Left ventricle myocardium superior (tissue), 1 donor: ENCODE measurements at places on chromosomes 1 and 21. TPM values are rescaled to one million over a fixed set of nuclear protein-coding genes. Genes with fewer than 3 reads are reported as not detected.
A peak's percentile ranks its signal among the peaks of the same experiment; 100 is the strongest.

The PDC gene
- not detected for total RNA-seq

The PPIAL4G gene
- not detected for total RNA-seq

The FAM131C gene
- total RNA-seq = 3.7 TPM

The CCDC185 gene
- total RNA-seq = not detected

DNA sequence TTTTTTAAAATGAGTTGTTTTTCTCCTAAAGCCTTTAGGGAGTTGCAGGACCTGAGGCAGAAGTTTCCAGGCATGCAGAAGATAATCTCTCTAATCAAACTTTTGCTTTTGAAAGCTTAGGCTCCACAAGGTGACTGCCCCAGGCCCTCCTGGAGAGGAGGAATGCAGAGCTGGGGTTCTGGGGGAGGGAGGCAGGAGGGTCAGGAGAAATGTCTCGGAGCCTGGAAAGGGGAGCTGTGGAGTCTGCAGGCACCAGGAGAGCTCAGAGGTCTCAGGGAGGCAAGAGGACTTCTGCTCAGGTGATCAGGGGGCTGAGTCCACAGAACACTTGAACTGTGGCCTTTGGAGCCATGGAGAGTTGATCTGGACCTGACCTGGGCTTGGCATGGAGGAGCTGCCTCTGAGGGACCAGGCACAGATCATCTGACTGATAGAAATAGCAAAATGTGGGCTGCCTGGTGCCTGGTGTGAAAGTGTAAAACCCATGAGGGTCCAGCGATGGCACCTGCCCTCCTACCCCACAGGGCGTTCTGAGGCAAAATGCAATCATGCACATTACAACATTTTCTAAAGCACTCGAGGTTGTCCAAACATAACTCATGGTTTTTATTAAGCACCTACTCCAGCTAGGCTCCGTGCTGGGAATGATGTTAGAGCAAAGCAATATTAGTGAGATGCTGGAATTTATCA is 10.0 kb upstream of the ABCG1 start:
- DNase-seq = no peak

GRCh38 chr1:150552128-150552910 is 3.1 kb downstream of the ADAMTSL4 start:
- DNase-seq = peak; percentile 87

DNA sequence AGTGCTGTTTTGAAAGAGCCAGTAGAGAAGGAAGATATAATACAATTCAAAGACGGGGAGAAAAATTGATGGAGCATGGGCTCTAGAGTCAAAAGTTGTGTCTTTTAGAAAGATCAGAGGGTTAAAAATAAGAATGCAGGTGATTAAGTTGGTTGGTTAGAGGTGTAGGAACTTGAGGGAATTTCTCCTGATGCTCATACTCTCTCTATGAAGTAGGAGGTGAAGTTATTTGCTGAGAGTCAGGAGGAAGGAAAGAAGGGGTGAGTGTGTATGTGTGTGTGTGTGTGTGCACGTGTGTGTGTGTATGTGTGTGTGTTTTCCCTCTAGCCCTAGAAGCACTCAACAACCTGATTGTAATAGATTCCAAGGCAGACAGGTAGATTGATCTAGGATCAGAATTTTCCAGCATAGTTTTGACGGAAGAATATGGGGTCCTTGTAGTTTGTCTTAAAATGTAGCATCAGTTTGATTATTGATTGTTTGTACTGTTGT is 88.3 kb upstream of the MACF1 start:
- DNase-seq = no peak

DNA sequence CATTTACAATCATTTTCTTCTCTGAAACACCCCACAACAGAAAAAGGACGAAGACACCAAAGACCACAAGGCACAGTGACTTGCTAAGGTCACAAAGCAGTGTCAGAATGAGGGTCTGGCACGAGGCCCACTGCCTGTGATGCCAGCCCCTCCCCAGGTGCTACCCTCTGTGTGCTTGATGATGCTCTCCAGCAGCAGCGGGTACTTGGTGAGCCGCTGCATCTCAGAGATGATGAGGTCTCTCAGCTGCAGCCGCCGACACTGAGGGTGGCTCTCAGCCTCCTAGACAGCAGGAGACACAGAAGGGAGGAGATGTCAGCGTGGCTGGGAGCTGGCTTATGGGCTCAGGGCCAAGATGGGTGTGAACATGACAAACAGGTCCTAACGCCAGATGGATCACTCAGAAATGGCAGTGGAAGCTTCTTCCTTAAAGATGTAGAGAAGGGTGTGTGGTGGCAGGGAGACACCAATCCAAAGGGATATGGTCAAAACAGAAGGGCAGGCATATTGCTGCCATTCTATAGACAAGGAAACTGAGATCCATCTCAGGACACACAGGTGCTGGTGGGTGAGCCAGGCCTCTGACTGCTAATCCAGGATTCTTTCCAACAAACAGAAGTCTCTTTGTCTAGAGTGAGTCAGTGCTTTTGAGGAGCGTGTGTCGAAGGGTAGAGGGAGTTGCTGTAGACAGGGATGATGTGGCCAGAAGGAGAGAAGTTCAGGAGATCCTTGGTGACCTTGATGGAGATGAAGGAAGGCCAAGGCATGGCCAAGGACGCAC is 25.6 kb downstream of the LRRC71 start:
- no peak for DNase-seq

DNA sequence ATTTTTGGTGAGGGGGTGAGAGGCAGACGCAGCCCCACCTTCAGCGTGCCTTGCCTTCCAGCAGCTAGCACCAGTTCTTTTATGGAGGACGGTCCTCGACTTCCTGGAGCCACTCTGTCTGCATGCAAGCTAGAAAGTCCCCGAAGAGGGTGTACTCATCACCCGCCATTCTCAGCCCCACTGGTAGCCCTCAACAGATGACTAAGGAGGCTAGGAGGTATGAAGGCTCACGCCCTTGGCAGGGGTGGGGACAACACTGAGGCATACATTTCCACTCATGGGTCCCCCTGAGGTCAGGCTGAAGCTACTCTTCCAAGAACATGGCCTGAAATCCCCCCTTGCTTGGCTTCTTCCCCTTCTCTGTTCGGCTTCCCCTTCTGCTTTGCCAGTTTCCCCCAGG is 8.9 kb upstream of the PTPRF start:
- DNase-seq = no peak

GRCh38 chr1:222546548-222547259 is 1.2 kb downstream of the HHIPL2 start:
- DNase-seq = no peak

DNA sequence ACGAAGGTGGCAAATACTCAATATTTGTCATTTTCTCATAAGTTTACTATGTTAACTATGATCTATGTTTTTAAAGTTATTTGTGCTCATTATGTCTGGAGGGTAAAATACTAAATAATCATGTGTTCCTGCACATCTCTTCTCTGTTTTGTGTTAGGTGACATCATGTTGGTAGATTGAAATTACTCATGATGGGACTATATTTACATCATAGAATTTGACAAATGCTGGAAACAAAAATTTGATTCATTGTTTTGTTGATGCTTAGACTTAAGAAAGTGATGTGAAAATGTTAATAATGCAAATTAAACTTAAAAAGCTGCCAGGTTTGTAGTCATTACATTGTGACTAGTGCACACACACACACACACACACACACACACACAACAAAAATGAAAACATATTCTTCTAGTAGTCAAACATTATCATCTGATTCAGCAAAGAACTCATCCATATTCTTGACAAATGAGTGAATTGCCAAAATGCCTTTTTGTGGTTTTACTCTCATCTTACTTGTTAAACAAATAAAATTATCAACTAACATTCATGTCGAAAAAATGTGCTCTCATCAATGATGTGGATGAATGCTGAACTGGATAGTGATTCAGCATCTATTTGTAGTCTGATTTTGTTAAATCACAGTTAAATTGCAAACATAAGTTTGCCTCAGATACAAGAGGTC is 870.7 kb downstream of the BRINP3 start:
- no peak for DNase-seq

DNA sequence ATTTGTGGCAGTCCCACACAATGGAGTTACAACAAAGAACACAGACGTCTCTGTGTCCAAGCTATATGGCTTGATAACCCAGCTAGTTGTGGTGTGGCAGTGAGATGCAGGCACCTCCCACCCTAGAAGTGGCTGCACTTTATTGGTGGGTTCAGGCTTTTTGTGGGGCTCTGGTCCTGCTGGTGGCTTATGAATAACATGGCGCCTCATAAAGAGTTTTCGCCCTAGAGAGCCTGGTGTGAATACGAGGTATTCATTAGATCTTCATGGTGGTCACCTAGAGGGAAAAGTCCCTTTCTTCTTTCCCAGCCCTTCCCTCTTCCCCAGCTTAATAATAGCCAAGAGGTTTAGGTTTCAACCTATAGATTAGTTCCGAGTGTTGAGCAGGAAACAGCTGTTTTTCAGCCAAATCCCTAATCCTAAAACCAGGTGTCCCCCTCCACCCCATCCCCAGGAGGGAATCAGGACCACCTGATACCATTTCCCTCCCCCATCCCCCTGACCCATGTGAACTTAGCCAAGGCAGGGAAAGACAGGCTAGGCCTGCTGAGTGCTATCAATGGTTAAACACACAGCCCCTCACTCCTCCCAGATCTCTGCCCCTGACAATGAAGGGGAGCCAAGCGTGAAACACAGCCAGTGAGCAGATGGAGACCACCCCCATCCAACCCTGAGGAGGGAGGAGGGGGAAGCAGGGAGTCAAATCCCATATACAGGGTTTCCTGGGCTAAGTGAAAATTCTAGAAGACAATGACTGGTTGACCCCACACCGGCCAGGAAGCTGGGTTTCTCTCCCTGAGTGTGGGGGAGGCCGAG is 58.2 kb downstream of the NFASC start:
- no peak for DNase-seq

DNA sequence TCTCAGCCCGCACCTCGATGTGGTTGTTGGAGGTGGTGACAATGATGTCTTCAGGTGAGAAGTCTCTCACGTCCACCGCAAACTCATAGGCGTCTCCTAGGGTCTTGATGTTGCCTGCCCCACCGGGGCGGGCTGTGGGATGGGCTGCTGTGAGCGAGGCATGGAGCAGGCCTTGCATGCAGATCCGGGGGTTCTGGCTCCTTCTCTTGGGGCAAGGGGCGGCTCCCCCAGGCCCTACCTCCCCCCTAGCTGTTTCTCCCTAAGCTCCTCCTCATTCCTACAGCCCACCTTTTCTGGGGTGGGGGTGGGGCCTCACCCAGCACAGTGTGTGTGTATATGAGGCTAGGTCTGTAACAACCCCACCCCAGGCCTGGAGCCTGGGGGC is 775 bp downstream of the HSPB7 start:
- DNase-seq = no peak

GRCh38 chr1:210940081-210940617 is 193.8 kb downstream of the KCNH1 start:
- DNase-seq = no peak

- no peak for DNase-seq
Observed at GRCh38 chr21:20856926-20857325, 141.3 kb upstream of the NCAM2 start.

DNA sequence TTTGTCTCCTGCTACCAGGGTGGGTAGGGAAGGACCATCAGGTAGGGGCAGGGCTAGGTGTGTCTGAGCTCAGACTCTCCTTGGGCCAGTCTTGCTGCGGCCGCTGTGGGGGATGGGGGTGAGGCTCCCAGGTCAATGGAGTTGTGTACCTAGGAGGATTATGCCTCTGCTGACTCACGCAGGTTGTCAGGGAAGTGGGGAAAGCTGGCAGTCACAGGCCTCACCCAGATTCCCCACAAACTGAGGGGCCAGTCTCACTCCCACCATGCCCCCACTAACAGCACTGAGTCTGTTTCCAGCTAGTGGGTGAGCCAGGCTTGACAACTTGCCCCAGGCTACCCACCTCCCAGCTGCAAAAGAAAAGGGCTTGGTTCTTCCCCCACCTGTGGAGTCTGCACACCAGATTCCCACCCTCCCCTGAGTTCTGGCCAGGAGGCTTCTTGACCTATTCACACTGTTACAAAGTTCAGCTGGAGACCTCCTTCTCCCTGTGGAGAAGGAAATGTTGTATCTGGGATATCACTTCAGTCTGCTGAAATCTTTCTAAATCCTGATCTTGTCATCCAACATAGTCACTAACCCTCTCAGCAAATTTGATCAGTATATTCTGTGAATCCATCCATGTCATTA is 69.2 kb upstream of the GJA8 start:
- no peak for DNase-seq

DNA sequence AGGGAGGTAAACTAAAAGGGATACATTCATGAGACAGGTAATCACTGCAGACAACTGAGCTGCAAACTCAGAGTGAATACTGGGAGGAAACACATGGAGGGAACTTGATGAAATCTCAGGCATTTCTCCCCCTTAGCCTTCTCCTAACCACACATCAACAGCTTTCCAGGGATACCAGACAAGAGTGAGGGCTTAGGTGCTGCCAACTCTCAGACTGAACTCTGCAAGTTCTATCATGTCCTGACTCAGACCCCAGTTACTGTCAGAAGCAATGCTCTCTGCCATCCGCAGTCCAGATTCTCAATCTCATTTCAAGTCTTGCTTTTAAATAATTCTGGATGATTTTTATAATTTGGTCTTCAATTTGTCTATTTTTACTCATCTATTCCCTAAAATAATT is 267.3 kb downstream of the LTN1 start:
- DNase-seq = no peak

GRCh38 chr1:14897997-14898645 is 255.4 kb upstream of the TMEM51 start:
- DNase-seq = no peak

- peak; percentile 87 for DNase-seq
Observed at GRCh38 chr1:208093754-208094719, 150.1 kb downstream of the PLXNA2 start.

DNA sequence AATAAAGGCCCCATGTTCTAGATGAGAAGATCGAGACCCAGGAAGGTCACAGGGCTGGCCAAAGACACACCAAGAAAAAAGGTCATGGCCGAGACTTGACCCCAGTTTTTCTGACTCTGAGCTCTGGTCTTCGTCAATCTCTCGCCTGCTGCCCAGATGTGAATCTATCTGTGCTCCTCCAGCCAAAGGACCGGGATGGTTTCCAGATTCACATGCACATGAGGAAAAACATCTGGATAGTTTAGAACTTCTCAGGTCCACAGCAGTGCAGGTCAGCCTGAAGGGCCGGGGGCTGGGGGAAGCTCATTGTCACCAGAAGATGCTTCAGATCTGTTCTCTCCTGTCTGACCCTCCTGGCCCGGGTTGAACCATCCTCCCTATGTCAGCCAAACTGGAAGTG is 49.0 kb downstream of the KCNN3 start:
- DNase-seq = peak; percentile 62

DNA sequence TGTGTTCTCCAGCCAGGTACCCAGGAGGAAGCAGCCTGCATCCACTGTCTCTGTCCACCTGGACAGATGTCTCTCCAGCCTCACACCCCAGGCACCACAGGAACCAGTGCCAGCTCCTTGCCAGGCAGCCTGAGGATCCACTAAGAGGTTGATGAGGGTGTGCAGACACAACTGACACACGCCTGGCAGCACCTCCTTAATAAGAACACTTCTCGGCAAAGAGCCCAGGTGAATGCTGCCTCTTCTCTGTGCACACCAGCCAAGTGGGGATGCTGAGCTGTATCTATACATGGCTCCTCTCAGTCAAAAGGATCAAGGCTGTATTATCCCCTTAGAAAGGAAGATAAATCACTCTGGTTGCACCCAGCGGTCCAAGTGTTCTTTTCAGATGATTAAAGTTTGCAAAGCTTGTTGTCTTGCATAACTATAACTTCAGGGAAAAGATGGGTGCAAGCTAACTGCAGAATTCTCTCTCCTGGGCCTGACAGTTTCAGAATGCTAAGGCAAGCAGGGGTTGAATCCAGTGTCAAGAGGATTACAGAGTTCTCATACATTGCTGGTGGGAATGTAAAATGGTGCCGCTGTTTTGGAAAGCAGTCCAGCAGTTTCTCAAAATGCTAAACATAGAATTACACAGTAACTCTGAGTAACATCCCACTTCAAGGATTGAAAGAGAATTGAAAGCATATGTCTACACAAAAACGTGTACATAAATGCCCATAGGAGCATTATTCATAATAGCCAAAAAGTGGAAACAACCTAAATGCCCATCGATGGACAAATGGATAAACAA is 3.7 kb upstream of the CAPN8 start:
- no peak for DNase-seq
